ENCODE measurements at places on chromosomes 7 and 10.
A peak's percentile ranks its signal among the peaks of the same experiment; 100 is the strongest.

- DNase-seq, result no peak
These were observed 142.1 kb upstream of the ZNF438 start for GRCh38 chr10:31173752-31174151.

- peak; percentile 99 for DNase-seq
These were observed 758.0 kb downstream of the AUTS2 start for GRCh38 chr7:70356085-70356786.

DNA sequence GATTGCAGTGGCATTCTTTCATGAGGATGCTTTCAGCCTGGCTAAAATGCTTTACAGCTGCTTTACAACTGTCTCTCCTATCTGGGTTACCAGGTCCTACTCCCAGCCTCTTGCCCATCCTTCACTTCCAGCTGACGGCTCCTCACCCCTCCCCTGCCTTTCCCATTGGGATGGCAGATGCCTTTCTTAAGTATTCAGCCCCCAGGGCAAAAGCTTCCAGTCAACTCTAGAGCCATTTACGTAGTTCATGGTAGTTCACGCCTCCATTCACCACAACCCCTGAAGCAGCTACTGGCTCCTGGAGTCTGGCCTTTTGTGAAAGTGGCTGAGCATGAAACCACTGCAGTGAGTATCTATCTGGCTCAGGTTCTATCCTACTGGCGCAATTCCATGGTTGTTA is 17.2 kb upstream of the BMPER start:
- peak; percentile 49 for DNase-seq

GRCh38 chr7:44158096-44158872 is 17.2 kb upstream of the MYL7 start:
- DNase-seq, result peak; percentile 83

DNA sequence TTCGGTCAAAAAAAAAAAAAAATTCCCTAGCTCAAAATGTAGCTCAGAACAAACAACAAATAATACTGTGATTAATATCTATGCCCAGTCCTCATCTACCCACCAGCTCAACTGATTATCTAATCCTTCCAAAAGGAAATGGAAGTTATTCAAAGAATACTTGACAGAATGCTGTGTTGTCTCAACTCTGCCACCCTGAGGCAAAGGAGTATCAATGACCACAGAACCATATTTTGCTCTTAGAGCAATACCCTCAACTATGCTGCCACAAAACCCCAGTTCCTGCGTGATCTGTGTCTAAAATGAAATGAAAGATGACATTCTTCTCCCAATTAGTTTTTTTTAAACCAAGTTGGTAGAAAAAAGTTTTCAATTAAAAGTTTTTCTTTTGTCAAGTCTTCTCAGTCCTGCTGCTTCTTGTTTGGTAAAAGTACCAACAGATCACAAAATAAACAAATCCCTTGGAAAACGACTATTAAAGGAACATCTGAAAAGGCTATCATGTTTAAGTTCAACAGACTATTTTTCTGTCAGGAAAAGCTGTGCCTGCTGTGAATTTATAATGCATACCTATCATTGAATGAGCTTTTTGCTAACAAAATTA is 21.6 kb downstream of the RBM28 start:
- DNase-seq, result peak; percentile 57

DNA sequence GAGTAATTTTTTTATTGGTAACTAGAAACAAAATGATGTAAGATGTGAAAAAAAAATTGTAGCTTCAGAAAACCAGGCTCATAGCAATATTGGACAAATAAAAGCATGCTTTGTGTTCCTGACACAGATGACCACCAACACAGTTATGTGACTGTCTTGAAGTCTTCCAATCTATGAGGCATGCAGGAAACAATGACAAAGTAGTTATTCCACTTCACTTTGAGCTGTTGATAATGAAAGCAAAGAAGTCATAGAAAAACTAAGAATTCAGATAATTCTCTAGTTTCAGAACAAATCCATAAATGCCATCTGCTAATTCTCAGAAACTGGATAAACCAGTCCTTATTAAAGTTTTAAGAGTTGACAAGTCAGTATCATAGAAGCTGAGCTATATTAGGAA is 378.4 kb upstream of the SEMA3D start:
- no peak for DNase-seq

DNA sequence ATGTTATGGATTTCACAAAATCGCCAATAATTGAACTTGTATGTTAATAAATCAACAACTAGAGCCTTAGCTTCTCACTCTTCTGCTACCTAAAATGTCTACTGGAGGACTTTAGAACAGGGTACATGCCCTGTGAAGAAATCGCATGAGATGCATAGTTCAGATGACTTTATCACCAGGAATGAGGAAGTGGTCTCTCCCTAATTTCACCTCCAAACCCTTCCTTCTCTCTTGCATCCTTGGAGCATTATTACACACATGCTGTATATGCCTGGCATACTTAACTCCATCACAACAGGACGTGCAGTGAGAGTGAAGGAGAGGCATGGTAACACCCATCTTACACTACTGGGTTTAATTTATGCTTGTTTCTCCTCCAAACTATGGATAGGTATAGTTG is 27.8 kb downstream of the RHEB start:
- DNase-seq, result no peak

DNA sequence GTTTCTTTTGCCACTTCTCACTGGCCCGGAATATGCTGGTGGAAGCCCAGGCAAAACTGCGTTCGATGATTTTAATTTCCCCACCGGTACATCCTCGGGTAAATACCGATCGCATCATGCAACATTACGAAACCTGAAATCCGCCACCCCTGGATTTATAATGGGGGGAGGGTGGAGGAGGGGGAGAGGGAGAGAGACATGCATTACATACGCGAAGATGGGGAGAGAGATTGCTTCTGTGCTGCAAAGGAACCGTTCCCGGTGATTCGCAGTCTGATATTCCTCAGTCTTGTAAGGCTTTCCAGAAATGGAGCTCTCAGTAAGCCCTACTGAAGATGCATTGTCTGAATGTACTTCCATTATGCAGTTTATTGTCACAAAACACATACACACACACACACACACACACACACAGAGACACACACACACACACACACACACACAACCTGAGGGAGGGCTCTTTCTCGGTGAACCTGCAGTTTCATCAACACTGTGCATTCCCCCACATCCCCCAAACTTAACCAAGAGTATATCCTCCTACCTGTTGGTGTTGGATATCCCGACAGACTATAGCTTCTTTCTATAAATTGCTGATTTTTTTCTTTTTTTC is 741 bp downstream of the GPR85 start:
- peak; percentile 60 for DNase-seq

DNA sequence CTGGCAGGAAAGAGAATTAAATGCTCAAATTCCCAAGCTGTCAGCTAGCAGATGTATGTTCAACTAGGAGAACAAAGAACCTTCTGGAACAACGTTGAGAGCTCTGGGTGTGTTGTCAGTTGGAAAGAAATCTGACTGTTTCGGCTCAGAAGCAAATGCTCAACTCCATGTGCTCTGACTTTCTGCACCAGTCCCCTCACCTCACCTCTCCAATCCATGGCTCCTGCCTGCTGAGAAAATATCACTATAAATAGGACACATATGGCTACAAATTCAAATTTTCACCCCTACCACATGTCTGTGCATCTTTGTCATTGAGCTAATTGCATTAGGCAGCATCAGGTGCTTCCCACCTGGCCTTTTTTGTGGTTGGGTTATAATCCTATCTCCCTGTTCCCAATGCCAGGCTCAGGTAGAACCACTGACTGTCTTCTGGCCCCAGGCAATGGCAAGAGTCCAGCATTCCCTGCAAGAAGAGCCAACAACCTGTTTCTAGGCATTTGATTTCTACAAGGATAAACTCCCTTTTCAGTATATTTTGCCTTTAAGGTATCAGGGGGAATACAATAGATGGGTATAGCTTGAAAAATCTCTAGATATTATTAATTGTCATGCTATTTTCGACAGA is 142.6 kb upstream of the LSM8 start:
- DNase-seq, result peak; percentile 82

GRCh38 chr7:151351967-151352366 is 10.4 kb downstream of the NUB1 start:
- no peak for DNase-seq

GRCh38 chr10:123132576-123133477 is 2.9 kb upstream of the HMX3 start:
- peak; percentile 74 for DNase-seq

DNA sequence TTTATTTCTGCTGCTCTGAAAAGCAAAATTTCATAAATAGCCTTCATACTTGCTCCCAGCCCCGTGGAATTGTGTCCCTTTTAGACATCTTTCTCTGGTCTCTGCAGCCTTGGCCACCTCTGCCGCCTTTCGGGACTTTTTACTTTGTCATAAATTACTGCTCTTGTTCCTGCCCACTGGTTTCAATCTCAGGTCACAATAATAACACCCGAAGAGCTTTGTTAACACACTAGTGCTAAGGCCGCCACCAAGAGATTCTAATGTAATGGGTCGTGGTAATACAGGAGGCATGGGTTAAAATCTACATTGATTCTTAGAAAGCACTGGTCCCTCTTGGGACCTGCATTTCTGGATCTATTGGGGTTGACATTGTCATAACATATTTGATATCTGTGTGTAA is 276.0 kb upstream of the VWC2 start:
- no peak for DNase-seq

GRCh38 chr10:3865565-3865964 is 80.6 kb upstream of the KLF6 start:
- no peak for DNase-seq

- DNase-seq, result no peak
These were observed 30.4 kb downstream of the CROT start for GRCh38 chr7:87375662-87376435.

- peak; percentile 90 for DNase-seq
These were observed 195.0 kb downstream of the PHF14 start for GRCh38 chr7:11168650-11169170.

GRCh38 chr10:115969591-115969990 is 303.4 kb downstream of the GFRA1 start:
- no peak for DNase-seq

GRCh38 chr7:106756884-106757283 is 95.9 kb upstream of the CCDC71L start:
- no peak for DNase-seq

- no peak for DNase-seq
These were observed 90.3 kb downstream of the TMEM168 start for GRCh38 chr7:112699725-112700513.

- DNase-seq, result no peak
These were observed 310.3 kb upstream of the AKR1E2 start for GRCh38 chr10:4515721-4516120.

GRCh38 chr10:93912444-93912843 is 18.7 kb downstream of the SLC35G1 start:
- no peak for DNase-seq

GRCh38 chr10:27241652-27242472 is 1.3 kb upstream of the ACBD5 start:
- peak; percentile 94 for DNase-seq

DNA sequence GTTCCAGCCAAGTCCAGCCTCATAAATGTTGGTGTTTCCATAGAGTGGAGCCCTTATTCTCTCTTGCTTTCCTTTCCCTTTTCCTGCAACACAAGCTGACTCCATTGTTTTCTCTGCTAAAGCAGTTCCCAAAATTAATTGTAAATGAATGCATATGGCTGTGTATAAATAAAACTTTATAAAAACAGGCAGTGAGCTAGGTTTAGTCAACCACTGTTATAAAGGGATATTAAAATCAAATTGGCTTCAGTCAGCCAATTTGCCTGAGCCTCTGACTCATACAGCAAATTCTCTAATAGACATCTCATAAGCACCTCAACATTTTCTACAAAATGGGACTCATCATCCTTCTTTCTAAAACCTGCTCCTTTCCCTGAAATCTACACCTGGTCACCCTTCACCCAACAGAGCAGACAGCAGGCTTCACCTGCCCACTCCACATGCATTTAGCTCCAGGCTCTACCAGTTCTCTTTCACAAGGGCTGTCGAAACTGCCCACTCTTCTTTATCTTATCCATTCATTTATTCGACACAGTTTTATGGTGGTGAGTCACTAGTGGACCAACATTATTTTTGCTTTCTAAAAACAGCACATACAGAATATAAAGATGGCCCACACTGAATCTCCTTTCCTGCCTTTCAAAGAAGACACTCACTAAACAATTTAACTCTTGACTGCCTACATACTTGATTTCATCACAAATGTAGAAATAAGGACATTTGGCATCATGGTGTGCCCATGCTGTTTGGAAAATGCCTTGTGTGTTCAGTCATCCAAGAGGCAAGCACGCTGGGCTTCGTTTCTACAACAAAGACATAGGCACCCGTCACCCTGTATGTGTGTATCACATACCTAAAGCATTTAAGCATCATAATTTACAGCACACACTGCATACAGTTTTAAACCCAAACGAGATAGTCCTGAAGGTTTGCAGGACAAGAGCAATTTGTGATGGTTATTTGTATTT is 74.6 kb upstream of the C7orf33 start:
- peak; percentile 14 for DNase-seq

GRCh38 chr10:103894441-103894864 is 23.5 kb downstream of the STN1 start:
- DNase-seq, result peak; percentile 77

DNA sequence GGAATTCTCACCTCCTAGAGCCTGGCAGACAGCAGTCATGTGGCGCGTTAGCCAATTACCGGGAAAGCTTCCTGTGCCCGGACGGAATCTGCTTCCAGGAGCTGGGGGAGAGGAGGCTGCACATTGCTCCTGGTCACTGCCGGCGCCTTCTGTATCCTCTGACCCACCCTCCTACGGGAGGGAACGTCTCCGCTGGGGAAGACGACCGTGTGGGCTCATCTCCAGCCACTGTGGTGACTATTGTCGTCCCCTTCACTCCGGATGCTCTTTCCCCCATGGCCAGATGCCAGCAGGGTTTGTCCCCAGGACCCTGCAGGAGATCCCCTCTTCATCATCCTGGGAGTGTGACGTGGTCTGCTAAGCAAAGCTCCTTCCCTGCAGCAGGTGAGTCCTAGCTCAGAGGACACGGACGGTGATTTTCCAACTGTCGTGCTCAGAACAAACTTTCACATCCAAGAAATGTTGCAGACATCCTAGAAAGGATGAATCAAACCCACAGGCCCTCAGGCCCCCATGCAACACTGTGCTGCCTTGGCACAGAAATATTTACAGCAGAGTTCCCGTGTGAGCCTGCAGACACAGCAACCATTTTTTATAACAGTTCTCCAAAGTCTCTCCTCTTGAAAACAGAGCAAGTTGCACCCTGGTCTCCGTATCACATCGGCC is 29.6 kb upstream of the FAM20C start:
- no peak for DNase-seq

GRCh38 chr7:44917465-44917864 is 32.1 kb upstream of the PURB start:
- no peak for DNase-seq

DNA sequence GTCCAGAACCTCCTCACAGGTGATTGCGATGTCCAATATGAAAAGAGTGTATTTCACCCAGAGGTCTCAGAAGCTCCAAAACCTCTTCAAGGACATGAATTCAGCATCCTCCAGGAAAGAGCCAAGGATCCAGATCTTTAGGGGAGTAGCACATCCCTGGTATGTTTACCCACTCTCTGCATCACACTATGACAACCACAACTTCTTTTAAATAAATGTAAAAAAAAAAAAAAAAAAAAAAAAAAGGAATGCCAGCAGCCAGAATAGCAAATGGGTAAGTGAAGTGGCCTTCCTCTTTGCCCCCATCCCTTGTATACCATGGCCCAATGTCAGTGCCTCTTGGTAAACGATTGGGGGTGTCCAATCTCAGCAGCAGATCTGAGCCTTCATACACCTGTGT is 67.3 kb downstream of the SORBS1 start:
- DNase-seq, result no peak

GRCh38 chr10:7362471-7362870 is 48.4 kb downstream of the SFMBT2 start:
- DNase-seq, result no peak

GRCh38 chr10:104104926-104105325 is 17.0 kb upstream of the SFR1 start:
- no peak for DNase-seq

- peak; percentile 68 for DNase-seq
These were observed 77.0 kb downstream of the SLC25A13 start for GRCh38 chr7:96244992-96245292.
